Germinal center (tissue), 1 donor: ENCODE measurements at places on chromosomes 16 and 17.
A peak's percentile ranks its signal among the peaks of the same experiment; 100 is the strongest.

DNA sequence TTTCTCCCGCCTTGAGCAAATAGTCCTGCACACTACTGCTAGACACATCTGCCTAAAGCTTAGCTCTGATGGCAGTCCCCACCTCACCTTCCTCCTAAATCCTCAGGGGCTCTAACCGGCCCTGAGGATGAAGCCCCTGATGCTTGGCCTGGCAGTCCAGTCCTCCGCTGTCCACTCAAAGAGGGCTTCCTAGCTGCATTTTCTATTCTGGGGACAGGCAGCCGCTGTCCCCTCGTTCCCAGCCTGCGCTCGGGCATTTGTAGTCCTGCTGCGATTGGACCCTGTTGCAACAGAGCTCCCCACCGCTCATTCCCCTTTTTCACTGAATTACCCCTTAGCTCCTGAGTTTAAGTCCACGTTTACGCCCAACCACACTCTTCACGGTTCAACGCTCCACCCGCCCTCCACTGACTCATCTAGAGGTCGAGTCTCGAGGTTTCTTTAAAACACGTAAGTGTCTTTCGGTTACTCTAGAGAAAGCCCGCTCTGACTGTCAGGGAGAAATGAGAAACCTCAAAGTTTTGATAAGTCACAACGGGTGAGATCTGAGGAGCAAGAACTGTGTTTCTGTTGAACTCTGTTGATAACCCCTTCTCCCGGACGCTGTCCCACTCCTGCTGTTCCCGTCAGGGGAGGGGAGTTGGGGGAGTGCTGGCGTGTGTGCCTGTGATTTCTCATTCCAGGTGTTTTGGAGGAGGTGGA is 4.5 kb downstream of the CCR7 start:
- peak; percentile 51 for DNase-seq

DNA sequence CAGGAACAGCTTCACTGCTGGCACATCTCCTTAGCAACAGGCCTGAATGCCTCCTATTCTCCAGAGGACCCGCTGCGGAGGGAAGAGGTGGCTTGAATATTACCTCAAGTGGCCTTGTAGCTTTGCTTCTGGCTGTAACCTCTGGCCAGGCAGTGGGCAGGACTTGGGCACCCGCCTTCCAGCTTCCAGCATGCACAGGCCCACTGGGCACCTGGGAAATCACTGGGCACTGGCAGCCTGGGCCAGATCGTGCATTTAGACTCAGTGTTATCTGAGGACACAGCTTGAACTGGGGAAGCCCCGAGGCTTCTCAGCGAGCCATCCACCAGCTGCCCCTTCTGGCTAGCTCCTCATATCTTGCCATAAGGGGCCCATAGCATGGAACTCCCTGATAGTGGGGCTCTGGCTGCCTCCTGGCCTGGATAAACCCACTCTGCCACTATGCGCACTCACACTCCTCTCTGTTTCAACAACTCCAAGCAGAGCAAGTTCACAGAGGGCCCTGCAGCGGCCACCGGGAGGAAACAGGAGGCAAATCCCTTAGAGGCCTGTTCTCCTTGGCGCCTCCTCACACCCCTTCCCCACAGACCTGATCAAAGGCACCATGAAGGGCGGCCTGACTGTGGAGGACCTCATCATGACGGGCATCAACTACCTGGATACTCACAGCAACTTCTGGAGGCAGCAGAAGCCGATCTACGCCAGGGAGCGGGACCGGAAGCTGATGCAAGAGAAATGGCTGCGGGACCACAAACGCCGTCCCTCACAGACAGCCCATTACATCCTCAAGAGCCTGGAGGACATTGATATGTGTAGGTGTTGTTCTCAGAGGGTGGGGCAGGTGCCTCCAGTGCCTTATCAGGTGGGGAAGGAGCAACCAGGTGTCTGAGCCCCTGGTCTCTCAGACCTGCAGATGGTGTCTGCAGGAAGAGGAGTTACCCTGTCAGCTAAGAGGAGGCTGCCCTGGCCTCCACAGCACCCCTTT is 7.8 kb downstream of the ODAD4 start:
- DNase-seq = no peak

DNA sequence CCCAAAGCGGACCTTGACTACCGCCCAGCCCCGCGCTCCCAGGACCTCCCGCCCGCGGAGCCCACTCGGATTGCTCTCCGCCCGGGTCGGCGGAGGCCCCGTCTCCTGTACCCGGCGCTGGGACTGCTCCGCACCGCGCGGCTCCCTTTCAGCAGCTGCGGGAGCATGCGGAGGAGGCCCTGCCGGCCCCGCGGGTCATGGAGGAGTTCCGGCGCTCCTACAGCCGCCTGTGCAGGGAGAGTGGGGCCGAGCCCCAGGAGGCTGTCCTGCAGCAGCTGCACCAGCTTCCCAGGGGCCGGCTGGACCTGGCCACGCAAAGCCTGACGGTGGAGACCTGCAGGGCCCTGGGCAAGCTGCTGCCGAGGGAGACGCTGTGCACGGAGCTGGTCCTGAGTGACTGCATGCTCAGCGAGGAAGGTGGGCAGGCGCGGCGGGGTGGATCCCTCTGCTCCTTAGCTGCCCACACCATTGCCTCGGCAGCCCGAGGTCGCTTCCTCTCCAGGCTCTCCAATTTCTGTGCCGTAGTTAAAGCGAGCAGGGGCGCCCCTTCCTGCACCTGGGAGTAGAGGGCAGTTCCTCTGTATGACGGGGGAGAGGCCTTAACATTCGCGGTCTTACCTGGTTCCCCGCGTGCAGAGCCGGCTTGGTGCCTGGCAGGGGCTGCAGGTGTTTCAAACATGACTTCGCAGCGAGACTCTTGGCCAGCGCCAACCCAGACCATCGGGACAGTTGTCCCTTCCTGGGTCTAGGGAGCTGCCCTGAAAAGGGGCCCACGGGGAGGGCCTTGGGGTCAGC is 539 bp downstream of the LRRC45 start:
- DNase-seq = peak; percentile 31

DNA sequence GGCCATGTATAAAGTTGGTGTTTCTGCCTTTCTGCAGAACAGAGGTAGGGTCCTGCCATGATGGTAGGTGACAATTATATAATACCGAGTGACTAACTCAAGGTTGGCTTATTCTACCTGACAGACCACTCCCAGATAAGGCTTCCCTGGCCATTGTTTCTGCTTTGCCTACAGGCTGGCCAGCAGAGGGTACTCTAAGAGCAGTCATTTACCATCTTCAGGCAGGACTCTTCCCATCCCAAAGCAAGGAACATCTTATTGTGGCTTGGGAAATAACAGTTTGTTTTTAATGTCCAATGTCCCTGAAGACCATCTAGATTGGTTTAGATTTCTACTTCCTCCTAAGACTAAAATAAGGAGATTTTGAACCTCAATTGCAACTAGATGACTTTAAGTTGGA is 74.1 kb downstream of the SNX11 start:
- DNase-seq = no peak

GRCh38 chr16:65950211-65950610 is 416.3 kb upstream of the CDH5 start:
- DNase-seq = no peak

GRCh38 chr16:72458035-72458434 is 286.1 kb upstream of the PMFBP1 start:
- DNase-seq = no peak

DNA sequence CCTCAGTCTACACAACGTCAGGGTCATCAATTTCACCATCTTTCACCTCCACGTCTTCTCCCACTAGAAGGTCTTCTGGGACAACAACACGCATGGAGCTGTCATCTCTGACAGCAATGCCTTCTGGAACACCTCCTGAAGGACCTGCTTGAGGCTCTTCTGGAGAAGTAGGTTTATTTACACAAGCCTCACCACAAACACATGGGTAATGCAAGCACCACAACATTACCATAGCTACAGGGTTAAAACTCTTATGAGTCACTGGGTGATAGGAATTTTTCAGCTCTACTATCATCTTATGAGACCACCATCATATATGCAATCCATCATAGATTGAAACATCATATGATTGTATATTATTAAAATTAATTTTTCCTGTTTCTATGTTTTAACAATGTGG is 215.4 kb downstream of the CHD9NB start:
- no peak for DNase-seq

- DNase-seq = peak; percentile 60
These were observed 737 bp downstream of the DHRS13 start for GRCh38 chr17:28901866-28902818.

- DNase-seq = no peak
These were observed 29.4 kb downstream of the NARF start for GRCh38 chr17:82487910-82488309.

DNA sequence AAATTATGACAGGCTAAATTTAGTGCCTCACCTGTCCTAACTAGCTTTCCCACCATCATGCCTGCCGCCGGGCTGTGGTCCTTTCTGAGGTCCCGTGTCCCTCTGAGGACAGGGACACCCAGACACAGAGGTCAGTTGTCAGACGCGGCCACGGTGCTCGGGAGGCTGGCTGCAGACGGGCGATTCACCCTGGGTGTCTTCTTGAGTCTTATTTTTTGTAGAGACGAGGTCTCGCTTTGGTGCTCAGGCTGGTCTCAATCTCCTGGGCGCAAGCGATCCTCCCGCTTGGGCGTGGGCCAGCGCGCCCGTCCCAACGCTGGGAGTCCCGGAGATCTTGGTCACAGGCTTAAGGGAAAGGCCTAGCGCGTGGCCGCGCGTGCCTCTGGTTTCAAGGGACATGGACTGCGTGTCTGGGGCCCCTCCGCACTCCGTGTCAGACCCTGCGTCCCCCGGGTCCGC is 797 bp upstream of the RAB11FIP3 start:
- no peak for DNase-seq

DNA sequence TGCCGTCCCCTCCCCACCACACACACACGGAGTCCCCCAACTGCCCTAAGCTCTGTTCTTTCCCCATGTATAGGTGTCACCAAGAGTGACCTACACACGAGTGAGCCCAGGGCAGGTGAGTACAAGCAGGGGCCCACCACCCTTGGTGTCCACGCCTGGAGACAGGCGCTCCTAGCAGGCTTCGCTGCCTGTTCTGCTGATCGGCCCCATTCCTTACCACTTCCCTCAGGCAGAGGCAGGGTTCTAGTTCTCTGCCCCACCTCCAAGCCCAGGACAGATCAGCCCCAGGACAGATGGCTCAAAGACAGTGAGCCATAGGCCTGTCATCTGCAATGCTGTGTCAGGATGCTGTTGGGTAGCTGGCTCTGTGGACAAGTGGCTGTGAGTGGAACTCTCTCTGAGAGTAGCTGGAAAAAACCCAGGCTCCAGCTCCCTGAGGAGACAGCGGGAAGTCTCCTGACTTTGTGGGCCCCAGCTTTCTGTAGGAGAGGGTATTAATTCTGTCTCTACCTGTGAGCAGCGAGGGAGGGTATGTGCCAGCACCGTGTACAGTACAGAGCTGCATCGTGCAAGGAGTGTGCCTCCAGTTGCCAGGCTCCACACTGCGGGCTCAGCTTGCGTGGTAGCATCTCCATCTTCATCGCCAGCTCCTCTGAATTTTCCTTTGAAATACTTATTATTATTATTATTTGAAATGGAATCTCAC is 897 bp downstream of the TP53I13 start:
- DNase-seq = no peak

GRCh38 chr16:85994492-85995490 is 95.8 kb downstream of the IRF8 start:
- peak; percentile 79 for DNase-seq

DNA sequence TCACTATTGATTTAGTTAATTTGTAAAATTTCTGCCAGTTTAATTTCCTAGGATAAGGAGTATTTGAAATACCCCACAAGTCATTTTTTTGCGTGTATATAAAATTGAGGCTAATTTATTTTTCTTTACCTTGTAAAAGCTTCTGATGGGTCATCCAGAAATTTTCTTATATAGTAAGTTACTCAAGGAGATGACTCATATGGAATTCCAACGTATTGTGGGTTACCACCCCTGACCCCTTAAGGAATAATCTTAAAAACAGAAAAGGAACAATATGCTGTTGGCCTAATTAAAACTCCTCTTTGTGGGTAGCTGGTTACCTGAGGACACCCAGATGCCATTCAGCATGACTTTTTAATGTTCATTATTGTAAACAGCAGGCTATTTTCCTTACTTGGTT is 13.6 kb downstream of the HEATR6 start:
- DNase-seq = no peak

- no peak for DNase-seq
These were observed 5.3 kb upstream of the CBX8 start for GRCh38 chr17:79802039-79802735.

GRCh38 chr16:3131755-3132377 is 3.0 kb upstream of the ZNF213 start:
- no peak for DNase-seq

DNA sequence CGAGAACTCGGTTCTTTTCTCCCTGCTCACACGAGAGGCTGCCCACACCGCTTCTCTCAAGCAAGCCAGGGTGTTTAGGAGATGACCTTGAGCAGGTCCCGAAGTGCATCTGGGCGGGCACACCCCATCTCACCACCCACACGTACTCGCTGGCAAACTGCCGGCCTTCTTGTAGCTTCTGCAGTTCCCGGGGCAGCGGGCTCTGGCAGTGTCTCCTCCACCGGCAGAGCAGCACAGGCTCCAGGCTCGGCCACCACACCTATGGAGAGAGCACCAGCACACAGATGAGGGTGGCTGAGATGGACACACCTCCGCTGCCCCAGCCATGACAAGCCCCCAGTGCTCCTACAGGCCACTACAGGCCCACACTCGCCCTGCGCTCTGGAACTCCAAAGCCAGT is 23.5 kb downstream of the ZNF276 start:
- no peak for DNase-seq

DNA sequence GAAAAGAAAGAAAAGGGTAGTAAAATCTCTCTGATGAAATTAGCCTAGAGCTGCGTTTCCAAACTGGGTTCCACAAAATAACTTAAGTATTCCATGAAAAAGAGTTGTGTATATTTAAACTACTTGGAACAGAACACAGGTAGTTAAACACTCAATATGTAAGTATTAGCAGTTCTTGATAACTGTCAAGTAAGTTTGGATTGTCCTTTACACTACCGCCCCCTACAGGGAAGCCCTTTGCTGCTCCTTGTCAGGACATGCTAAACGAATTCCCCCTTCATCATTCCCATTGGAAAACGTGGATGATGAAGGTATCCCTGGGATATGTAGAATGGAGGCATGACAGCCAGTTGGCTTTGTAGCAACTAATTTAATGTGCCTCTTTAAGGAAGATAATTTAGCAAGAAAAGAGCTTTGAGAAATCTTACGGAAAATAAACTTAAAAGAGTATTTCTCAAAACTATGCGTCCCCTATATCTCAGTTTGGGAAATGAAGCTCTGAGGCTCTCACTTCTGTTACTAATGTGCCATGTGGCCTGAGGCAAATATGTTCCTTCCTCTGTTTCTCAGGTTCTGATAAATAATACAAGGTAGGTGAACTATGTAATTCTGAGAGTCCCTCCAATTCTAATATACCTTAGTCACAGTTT is 18.8 kb downstream of the NCBP3 start:
- DNase-seq = peak; percentile 51

DNA sequence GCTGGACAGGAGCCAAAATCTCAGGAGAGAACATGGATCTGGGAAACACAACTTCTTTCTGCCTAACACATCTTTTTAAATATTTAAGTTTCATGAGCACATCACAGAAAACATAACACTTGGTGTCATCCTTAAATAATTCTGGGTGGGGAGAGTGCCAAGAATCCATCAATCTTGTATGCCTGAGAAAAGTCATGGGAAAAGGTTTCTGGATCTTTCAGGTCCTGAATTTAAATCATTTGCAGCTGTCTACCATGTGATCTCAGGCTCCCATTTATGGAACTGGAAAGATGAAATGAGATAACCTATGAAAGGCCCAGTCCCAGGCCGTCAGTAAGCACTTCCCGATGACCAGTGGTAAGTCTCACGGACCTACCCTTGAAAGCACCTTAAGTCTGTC is 15.1 kb downstream of the CDH11 start:
- no peak for DNase-seq
